ENCODE measurements at places on chromosomes 1 and 21.
A peak's percentile ranks its signal among the peaks of the same experiment; 100 is the strongest.

GRCh38 chr1:41807390-41807789 is 111.3 kb downstream of the HIVEP3 start:
- no peak for DNase-seq

DNA sequence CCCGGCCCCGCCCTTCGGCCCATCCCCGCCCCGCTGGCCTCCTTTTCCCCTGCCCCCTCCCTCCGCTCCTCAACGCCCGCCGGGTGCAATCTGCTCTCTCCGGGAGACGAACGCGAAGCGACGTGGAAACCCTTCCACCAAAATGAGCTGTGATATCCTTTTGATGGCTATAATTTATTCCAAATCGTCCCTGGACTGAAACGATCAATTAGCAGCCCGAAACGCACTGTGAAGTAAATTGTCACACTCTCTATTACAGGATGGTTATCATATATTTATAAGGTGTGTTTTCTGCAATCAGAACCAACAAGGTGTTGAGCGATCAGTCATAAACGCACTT is 134.6 kb upstream of the BARHL2 start:
- DNase-seq: no peak

- peak; percentile 43 for DNase-seq
These were observed 253.3 kb downstream of the PLPP3 start for GRCh38 chr1:56326056-56326455.

- DNase-seq: peak; percentile 75
These were observed 179.2 kb downstream of the BACH1 start for GRCh38 chr21:29477941-29478340.

DNA sequence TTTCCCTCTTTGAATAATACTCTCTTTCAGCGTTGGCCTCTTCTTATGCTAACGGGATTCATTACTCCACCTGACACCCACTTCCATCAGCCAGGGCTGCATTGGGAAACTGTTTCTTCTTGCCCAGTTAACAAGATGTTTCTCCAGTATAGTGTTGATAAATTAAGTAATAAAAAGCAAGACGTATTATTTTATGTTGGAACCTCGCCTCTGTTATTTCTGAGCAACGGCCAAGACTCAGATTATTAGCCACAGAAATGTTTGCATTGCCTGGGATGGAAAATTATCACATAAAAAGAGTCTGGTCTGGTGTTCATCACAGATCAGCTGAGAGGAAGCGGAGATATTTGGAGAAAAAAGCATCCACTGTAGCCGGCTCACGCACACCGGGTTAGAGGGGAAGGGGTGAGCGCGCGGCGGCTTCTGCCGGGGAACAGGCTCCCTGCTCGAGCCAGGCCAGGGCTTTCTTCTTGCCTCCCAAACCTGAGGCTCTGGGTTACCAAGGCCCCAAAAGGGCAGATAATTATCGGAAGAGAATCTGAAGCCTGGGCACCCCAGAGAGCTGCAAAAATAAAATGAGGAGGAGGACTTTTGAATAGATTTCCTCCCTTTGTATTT is 189.5 kb downstream of the PRDM16 start:
- DNase-seq: no peak

- peak; percentile 20 for DNase-seq
These were observed 10.9 kb downstream of the IRF2BP2 start for GRCh38 chr1:234598974-234599616.

DNA sequence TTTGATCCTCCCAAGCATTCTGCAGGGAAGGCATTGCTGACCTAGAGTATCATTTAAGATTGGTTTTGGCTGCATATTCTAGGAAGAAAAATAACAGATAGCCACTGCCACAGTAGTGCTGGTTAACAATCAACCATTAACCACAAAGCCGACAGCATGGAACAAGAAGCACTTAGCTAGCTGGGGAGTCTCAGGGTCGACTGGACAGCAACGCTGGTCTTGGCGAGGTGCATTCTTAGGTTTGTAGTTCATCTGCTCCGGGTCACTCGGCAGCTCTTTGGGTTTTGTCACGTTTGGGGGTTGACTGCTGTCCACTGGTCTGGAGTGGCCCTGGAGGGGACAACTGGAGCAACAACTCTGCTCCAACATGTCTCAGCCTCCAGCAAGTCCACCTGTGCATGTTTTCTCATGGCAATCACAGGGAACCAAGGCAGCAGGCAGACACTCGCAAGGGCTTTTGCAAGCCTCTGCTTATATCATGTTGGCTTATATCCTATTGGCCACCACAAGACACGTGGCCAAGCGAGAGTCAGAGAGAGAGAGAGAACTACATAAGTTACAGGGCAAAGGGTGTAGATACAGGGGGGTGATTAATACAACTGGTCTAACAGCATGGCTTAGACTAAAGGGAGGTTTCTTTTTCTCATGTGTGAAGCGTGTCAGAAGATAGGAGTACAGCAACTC is 99.5 kb downstream of the LACTBL1 start:
- no peak for DNase-seq

DNA sequence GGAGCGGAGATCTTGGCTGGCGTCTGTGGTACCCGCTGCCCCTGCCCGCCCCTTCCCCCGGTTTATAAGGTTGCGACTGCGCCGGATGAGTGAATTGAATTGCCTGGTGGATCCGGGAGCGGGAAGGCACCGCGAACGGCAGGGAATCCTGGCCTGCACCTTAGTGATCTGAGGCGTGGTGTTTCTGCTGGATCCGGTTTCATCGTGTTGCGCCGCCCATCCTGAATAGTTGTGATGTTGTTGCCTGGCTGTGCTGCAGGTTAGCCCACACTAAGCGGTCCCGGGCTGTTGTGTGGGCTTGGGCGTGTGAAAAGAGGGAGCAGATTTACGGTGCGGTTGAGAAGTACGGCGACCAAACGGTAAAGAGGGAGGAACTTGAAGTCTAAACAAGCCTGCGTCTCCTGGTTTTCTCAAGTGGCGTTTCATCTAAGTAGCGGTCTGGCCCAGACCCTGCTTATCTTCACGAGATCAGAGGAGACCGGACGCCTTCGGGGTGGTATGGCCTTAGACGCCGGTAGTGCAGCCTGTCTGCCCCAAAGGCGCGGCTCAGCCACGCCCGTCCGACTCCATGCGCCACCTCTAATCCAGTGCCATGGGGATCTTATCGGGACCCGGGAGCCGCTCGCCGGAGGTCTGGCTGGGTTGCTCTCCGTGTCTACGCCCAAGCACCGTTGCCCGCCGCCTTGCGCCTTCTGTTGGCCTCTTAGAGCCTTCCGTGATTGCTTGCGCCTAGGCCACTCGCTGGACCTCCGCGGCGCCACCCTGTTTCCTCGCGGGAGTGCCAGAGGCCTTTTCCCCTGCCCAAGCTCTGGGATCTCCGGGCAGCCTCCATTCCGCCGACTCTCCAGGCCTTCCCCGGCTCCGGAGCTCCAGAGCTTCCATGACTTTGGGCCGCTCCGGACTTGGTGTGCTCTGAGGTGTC is 87.5 kb upstream of the RHOU start:
- DNase-seq: no peak

DNA sequence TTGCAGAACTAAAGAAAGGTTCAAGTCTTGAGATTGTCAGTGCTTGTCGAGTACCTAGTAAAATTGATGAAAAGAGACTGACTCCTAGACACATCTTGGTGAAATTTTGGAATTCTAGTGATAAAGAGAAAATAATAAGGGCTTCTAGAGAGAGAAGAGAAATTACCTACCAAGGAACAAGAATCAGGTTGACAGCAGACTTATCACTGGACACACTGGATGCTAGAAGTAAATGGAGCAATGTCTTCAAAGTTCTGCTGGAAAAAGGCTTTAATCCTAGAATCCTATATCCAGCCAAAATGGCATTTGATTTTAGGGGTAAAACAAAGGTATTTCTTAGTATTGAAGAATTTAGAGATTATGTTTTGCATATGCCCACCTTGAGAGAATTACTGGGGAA is 16.3 kb downstream of the L1TD1 start:
- no peak for DNase-seq

- DNase-seq: no peak
These were observed 100.0 kb downstream of the ETS2 start for GRCh38 chr21:38905752-38906151.

DNA sequence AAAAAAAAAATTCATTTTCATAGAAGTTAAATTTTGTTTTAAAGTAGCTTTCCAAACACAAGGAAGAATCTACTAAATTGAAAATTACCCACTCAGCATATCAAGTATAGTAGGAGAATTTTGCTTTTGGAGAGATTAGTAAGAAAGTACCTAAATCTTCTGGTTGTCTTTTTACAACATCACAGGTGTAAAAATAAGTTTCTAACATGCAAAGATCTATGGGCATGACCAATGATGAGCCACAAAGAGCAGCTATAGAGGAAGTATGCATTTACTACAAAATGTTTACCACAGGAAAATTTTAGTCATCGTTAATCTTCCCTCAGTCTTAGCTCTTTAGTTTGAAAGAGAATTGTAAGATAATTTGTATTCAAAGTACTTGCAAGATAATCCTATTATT is 28.1 kb downstream of the ANGPTL3 start:
- no peak for DNase-seq

DNA sequence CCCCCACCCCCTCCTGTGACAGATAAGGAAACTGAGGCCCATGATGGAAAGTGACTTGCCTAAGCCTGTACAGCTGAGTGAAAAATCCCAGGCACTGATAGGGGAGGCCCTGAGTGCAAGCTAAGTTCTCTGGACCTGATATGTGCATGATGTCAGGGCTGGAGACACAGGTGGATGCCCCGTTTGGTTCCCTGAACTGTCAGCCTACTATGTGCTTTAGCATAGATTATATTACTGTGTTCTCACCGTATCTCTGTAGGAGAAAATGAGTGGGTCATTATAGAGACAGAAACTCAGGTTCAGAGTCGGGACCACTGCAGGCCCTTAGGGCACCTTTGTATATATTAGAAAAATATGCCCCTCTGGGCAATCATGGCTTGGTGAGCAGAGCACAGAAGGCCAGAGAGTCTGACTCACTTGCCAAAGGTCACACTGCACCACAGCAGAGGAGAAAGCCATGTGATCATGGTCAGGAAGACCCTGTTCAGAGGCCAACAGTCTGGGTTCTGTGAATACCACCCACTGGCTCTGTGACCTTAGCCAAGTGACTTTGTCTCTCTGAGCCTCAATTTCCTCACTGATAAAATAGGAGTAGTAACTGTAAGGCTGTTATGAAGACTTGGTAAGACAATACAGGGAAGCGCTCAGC is 145.8 kb upstream of the WNT4 start:
- no peak for DNase-seq

GRCh38 chr1:114715952-114716303 is 643 bp downstream of the NRAS start:
- DNase-seq: peak; percentile 2

GRCh38 chr1:5141750-5142149 is 487.3 kb downstream of the AJAP1 start:
- no peak for DNase-seq

DNA sequence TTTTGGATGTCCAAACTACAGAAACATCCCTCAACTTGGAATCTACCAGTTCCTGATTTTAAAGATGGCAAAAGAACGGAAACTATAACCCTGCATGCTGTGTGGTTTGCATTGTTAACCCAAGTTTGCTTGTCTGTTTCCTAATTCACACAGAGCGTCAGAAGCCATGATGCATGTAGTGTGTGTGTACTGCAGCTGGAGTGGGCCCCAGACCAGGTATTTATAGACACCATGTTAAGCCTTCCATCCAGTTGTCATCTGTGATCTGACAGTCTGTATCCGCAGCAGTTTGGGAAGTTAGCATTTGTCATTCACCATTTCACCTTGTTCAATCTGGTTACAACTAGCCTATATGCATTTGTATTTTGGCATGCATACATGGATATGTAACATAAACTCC is 27.7 kb upstream of the PLEKHM2 start:
- no peak for DNase-seq

GRCh38 chr1:208074353-208074752 is 163.4 kb upstream of the CD34 start:
- no peak for DNase-seq

- no peak for DNase-seq
These were observed 138.1 kb upstream of the IRF2BP2 start for GRCh38 chr1:234748066-234748465.

- DNase-seq: no peak
These were observed 1.2 kb downstream of the MCOLN3 start for GRCh38 chr1:85047144-85047471.

- DNase-seq: no peak
These were observed 92.9 kb downstream of the GRIK3 start for GRCh38 chr1:36941316-36941978.

DNA sequence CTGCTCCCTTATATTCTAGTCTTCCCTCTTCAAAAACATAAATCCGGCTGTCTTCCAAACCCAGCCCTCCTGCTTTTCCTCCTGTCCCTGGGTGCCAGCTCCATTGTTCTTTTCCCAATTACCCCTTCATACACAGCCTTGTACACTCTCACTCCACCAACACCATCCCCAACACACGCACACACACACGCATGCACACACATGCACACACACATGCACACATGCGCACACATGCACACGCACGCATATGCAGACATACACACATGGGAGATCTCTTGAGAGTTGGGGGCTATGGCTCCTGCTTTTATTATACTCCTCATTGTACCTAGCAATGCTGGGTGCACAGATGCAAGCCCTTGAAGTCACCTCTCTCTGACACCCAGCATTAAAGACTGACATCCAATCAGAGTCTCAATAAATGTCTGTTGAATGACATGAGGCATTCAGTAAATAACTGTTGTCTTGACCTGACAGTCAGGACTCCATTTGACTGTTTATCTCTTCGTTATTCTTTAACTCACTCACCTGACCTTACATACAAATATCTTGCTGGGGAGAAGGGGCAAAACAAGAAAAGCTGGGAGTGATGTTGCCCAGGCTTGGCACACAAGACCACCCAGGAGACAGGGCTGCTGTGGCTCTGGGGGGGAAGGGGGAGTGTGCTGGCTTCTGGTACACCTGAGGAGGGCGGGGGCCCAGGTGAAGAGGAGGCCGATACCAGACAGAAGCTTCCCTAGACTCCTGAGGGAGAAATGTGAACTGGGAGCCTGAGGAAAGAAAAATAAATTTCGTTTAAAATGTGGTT is 16.0 kb downstream of the ABCA4 start:
- DNase-seq: no peak

GRCh38 chr21:44082648-44083440 is 24.4 kb upstream of the PWP2 start:
- no peak for DNase-seq

- DNase-seq: no peak
These were observed 25.2 kb upstream of the SSX2IP start for GRCh38 chr1:84715342-84716019.

DNA sequence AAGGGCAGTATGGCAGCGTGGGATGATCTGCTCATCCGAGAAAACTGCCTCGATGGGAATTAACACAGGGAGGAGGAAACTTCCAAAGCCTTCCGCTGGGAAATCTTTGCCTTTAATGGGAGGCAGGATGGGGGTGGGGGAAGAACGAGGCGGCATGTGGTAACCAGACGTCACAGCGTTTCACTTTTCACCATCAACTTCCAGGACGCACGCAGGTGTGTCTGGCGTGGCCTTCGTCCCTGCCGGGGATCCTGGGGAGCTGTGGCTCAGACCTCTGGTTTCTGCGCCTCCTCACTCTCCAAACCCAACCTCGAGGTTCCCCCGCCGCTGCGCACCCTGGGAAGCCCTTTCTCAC is 282 bp downstream of the RSPH1 start:
- DNase-seq: no peak
